ENCODE measurements at places on chromosomes 3 and 15.

DNA sequence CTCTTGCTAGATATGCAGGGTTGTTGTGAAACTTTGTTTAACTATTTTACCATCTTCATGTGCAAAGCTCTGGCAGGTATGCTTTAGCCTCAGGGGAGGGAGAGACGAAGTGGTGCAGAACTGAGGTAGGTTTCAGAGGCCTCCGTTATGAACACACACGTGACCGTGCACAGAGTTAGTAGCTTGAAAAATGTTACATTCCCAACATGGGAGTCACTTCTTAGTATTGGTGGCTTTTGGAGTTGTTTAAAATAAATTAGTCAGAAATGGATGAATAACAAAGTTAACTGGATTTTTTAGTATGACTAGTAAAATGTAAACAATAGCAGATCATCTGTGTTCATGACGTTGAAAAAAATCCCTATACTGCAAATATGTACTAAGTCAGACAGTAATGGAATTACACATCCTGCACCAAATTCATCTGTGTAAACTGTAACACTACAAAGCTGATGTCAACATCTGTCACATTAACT, 279.6 kb downstream of the KLF13 start:
- DNase-seq = peak; percentile 75

GRCh38 chr3:47344971-47345370, 35.9 kb upstream of the PTPN23 start:
- no peak for DNase-seq

- DNase-seq = no peak
These were observed 19.5 kb downstream of the RYK start for GRCh38 chr3:134231131-134231530.

GRCh38 chr15:41354371-41354770, 21.7 kb downstream of the NUSAP1 start:
- DNase-seq = no peak

DNA sequence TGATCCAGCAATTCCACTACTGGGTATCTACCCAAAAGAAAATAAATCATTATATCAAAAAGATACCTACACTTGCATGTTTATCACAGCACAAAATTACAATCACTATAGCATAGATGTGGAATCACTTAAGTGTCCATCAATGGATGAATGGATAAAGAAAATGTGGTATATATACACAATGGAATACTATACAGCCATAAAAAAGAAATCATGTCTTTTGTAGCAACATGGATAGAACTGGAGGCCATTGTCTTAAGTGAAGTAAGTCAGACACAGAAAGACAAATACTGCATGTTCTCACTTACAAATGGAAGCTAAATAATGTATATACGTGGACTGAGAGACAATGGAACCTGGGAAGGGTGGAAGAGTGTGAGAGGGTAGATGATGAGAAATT, 28.3 kb upstream of the PFN2 start:
- no peak for DNase-seq

DNA sequence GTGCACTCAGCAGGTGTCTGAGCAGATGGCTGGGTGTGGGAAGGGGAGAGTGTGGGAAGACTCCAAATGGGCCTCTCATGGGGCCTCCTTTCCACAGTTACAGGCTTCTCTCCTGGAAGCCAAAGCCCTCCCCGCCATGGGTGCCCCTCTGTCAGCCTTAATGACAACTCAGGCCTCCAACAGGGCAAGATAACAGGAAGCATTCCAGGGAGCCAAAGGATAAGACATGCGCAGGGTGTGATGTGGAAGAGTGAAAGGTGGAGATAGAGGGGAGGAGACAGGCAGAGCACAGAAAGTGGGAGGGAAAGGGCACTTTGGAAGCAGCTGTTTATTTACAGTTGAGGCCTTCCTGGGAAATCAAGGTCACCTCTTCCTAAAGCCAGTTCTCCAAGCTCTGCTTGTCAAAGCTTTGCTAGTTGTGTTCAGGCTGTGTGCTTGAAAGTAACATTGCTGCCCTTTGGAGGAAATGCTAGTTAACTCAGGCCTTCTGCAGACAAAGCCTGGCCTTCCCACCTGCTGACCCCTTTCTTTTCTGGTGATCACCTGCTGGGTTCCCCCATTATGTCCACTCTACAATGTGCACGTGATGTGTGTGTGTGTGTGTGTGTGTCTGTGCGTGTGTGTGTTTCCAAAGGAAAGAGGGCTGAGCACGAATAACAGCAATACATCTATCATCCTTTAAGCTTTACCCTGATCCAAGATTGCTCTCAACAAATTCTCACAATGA, 35.2 kb upstream of the SMAD3 start:
- no peak for DNase-seq

GRCh38 chr3:161766331-161766730, 269.7 kb downstream of the OTOL1 start:
- DNase-seq = no peak

DNA sequence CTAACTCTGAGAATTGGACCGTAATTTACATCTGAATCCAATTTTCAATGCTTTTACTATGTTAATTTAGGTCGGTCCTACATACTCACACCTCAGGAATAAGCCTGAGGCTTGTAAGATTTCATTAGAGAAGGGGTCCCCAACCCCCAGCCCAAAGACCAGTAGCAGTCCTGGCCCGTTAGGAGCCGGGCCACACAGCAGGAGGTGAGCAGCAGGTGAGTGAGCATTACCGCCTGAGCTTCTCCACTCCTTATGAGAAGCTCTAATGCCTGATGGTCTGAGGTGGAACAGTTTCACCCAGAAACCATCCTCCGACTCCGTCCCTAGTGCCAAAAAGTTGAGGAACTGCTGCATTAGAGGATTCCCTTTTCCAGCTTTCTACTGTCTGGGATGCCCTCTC, 757.3 kb downstream of the SI start:
- no peak for DNase-seq

DNA sequence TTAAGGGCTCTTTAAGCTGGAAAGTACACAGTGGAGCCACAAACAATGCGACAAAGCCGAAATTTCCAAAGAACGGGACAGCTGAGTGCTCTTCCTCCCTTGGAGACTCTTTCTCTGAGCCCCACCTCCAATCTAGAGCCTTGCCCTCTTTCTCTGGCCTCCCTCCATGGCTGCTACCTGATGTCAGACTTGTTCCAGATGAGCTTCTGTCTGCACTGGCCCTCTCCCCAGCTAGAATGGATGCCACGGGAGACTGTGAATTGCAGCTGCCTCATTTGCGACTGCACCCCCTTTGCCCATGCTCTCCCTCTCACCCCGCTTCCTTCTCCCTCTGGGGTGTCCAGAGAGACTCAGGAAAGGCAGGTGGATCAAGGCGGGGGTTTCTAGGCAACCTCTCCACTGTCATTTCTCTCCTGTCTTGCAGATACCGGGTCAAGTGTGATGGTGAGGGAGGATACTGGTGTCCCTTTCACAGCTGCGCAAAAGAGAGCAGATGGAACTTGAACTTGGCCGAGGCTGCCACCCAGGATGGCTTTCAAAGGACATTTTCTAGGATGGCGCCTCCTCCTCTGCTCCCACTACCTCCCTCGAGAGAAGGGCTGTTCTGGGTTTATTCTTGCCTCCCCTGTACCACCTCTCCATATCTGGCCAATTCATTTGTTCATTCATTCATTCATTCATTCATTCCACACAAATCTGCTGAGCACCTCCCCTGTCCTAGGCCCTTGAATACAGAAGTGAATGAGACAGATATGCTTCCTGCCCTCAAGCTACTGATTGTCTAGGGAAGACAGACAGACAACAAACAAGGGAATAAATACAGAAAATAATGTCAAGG, 12.8 kb downstream of the ATP2B2 start:
- no peak for DNase-seq

DNA sequence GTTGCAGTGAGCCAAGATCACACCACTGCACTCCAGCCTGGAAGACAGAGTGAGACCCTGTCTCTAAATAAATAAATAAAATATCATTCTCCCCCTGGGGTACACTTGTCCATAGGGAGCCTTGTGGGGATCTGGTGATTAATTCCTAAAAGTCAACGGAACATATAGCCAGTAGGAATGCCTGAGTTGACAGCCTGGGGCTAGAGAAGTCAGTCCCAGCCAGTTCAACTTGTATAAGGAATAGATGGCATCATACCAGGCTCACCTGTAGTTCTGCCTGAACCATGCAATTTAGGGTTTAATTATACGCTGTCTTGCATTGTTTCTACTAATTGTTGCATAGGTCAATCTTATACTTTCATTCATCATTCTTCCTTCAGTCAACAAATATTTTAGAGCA, 5.9 kb upstream of the BOC start:
- no peak for DNase-seq

- peak; percentile 77 for DNase-seq
These were observed 31.3 kb upstream of the WNT5A start for GRCh38 chr3:55518451-55518850.

GRCh38 chr15:29233566-29233965, 36.1 kb downstream of the NSMCE3 start:
- peak; percentile 64 for DNase-seq

DNA sequence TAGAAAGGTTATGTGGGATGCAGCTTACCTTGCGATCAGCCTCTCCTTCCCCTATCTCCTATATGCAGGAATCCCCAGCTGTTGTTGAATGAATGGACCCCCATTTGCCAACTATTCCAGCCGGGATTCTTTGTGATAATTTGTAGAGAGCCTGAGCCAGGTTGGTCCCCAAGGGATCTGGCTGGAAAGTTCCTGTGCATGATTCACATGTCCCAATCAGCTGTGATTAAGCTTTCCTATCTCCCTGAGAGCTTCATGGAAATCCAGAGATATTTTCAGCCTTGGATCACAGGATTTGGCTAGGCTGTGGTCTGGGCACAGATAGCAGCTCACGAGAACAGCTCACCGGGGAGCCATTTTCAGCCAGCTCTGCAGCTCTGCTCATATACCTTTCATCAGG, 76.7 kb downstream of the ARNT2 start:
- peak; percentile 98 for DNase-seq

GRCh38 chr3:4071481-4072184, 231.5 kb upstream of the SETMAR start:
- no peak for DNase-seq

- no peak for DNase-seq
These were observed 98.5 kb upstream of the ADAMTSL3 start for GRCh38 chr15:83555383-83555782.

- DNase-seq = no peak
These were observed 304.0 kb upstream of the TLE3 start for GRCh38 chr15:70401709-70402108.

DNA sequence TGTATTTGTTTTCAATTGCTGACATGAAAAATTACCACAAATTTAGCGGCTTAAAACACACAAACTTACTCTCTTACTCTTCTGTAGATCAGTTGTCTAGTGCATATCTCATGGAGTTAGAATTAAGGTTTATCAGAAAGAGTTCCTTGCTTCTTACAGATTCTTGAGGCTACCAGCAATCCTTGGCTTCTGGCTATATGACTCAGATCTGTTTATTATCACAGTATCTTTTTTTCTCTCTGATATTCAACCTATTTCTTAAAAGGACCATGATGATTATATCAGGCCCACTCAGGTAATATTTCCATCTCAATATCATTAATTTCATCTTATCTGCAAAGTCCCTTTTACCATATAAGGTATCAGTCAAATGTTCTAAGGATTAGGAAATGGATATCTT, 263.5 kb upstream of the BCHE start:
- no peak for DNase-seq

DNA sequence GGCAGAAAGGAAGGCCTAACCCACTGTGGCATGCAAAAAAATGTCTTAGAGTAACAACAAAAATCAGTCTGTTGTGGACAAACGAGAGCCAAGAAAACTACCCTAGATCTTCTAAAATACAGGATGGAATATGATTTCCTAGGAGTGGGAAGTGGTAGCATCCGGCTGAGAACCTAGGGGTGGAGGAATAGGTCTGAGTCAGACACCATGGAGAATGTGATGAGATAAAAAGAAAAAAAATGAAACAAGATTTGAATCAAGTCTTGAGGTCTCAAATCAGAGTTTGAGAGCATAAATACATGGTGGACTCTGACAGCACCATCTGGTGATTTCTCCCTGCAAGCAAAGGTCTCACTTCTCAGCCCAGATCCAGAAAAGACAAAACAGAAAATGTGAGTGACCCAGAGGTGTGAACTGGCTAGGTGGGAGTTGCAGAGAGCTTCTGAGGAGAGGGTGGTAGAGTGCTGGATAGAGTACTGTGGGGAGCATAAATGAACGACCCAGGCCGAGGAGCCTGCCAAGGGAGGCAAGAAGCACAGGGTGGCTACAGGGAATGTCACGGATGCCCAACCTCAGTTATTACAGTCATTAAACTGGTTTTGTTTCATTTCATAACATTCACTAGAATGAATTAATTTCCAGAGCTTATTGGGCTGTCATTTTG, 27.6 kb upstream of the VEPH1 start:
- peak; percentile 52 for DNase-seq

- no peak for DNase-seq
These were observed 63.6 kb downstream of the LINGO1 start for GRCh38 chr15:77568973-77569728.

DNA sequence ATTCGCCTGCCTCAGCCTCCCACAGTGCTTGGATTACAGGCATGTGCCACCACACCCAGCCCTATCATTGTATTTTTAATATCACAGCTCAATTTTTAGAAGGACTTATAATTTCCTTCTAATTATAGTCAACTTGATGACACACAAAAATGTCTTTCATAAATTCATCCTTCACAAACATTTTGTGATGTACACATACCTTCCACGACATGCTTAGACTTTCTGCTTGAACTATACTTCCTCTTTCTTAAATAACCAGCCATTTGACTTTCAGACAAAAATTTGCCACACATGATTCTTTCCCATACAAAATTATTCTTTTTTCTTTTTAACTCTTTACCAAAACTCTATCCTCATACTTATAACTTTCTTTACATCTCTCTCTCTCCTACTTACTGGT, 48.4 kb upstream of the CCK start:
- no peak for DNase-seq

- DNase-seq = peak; percentile 46
These were observed 11.8 kb upstream of the EID1 start for GRCh38 chr15:48866141-48866563.

GRCh38 chr3:65107174-65107573, 419.4 kb upstream of the ADAMTS9 start:
- peak; percentile 24 for DNase-seq

DNA sequence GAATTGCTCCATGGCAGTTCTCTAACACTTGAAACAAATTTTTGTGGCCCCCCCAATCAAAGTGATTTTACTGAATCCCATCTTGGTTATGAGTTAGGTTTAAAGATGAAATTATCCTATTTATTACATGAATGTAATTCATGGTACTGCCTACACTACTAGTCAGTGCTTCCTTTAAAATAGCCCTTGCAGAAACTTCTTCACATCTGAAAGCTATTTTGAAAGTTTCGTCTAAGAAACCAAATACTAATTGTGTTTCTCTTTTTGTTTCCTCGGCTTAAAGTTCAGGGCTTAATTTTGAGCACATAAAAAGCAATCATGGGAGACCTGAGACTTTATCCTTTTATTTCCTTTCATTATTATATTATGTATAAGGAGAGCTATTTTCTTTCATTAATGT, 72.1 kb downstream of the PLOD2 start:
- no peak for DNase-seq

- DNase-seq = no peak
These were observed 107.7 kb downstream of the TCF12 start for GRCh38 chr15:57026016-57026592.

DNA sequence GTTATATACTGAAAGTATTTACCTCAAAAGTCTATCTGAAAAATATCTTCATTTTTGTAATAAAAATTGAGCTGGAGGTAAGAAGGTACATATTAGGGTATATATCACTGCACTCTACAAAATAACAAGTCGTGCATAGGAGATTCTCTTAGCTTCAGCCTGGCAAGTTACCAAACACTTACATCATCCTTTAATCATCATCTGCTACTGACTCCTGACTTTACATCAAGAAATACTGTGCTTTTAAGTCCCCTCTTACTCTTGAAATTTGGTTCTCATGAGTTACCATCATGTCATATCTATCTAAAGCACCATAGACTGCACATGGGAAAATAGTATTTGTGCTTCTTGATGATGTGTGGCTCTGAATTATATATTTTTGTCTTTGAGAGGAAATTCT, 50.8 kb downstream of the LYSMD4 start:
- peak; percentile 88 for DNase-seq

All from fibroblast of skin of abdomen (primary cell).